ENCODE measurements at places on chromosomes 1 and 21.
A peak's percentile ranks its signal among the peaks of the same experiment; 100 is the strongest.

DNA sequence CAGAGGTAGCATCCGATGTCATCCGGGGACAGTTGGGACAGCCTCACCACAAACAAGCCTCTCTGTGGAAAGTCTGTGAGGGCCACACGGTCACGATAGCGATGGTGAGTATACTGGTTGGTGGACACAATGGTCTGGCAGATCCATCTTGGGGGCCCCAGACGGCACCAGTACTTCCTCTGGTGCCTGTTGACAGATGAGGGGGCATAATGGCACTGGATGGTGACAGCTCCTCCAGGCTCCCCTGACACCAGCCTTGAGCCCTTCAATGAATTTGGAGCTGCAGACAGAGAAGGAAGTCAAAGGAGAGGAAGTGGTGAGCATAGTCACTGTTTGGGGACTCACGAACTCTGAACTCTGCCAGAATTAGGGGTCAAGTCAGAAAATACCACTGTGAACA is 8.0 kb downstream of the FCAMR start:
- no peak for DNase-seq

DNA sequence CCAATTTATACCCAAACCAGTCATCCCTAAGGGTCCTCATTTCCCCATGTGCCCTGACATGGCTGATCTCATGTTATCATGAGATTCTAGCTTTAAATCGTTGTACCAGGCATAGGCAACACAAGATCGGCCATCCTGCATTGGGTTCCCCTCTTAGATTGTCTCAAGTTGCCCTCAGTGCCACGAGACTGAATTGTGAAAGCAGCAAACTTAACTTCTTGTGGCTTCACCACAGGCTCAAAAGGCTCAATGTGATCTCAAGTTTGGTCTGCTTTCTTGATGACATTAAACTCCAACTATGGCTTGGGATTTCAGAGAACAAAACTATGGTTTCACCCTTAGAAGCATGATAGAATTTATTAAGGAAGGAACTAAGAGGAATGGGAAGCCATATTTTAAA is 168.5 kb upstream of the SYT6 start:
- no peak for DNase-seq

DNA sequence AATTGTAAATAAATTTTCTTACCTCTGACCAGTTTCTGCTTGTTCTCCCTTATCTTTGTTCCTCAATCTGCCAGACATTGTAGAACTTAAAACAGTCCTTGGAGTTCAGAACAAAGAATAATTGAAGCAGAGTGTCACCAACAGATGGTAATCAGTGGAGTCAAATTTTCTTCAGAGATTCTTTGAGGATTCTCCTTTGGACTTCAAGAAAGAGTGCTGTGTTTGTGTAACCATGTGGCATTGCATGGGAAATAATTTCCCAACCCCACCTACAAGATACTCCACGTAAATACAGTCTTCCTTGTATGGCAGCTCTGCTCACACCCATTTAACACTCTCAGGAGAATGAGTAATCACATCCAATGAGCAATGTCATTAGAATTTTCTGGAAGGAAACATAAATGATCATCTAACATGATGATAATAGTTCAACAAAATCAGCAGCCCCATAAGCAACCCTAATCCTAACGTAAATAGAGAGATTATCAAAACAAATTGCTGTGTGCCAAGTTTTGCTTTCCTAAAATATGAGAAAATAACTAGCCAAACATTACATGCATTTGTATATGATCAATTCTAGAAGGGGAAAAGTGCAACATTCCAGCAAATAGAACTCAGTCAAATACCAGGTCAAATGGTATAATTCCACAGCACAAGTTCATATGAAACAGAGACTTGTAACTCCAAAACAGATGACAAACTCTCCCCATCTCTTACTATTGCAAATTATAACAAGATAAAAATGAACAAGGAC is 6.9 kb upstream of the DENND1B start:
- DNase-seq, result no peak

DNA sequence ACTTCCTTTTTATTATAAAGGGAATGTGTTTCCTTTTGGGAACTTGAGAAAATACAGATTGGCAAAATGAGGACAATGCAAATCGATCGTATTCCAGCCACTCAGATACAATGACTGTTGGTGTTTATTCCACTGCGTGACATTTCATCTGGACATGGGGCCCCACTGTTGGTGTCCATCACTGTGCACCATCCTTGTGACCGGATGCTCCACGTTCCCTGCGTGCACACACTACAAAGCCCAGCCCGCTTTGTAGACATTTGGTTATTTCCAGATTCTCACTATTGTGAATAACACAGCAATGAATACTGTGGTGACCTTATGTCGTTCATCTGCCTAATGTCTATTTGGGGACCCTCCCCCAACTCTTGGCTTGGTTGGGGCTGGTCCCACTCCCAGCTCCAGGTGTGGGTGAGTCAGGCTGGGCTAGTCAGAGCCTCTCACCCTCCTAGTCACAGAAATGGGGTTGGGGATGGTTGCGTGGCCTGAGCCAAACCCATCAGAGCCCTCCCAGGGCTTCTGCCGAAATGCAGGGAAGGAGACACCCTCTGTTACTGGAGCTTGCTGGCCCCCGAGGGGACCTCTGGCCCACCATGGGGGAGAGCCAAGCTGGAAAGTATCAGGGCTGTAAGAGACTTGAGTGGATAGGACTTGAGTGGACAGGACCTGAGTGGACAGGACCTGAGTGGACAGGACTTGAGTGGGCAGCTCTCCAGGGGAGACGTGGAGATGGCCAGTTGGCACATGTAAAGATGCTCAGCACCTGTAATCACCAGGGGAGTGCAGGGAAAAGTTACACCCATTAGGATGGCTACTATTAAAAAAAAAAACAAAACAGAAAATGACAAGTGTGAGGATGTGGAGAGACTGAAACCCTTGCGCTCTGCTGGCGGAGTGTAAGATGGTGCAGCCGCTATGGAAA is 57.1 kb upstream of the ADARB1 start:
- no peak for DNase-seq

DNA sequence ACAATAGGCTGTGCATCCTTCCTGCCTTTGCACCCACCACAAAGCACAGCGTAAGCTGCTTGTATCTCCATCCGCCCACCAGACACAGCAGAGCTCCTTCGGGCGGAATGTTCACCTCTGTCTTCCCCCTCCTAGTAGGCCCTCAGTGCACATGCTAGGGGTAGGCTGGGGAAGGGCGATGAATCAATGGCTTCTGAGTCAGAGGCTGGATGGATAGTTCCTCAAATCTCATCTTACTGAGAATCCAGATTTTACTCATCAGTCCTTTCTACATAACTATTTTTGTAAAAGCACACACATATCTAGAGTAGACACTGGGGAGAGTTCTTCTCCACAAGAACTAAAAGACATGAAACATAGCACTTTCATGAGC is 73.8 kb downstream of the BCAR3 start:
- no peak for DNase-seq

DNA sequence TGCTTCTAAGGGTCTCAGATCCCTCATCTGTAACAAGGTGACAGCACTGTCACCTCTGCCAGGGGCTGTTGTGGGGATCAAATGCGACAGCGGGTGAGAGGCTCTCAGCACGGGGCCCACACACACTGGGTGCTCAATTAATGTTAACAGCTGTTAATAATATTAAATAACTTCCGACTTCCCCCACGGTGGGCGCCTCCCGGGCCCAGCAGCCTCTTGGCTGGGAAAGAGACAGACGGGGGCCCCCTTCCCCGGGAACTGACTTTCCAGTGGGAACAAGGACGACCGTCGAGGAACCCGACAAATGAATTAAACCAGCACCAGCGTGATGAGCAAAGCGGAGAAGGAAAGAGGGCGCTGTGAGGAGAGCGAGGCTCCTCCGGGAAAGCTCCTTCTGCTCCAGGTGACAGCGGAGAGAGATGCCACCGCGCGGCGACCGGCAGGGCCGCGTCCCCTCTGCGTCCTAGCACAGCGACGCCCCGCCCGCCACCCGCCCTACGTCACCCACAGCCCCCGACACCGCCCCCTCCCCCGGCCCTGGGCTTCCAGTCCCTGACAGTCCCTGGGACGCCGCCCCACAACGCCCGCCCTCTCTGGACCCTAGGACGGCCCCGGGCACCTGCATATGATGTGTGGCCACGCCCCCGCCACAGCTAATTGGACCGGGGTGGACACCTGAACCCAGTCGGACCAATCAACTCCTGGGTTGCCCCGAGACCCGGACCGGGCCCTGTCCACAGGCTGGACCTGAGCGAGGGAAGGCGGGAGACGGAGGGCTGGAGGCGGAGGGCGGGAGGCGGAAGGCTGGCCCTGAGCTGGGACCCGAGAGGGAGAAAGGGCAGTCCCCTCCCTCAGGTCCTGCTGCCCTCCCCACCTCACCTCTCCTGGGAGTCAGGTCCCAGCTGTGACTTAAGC is 38.2 kb downstream of the MATN1 start:
- peak; percentile 79 for DNase-seq

GRCh38 chr1:29338908-29339575 is 102.7 kb downstream of the PTPRU start:
- DNase-seq, result no peak

GRCh38 chr1:219564109-219564508 is 48.8 kb downstream of the ZC3H11B start:
- no peak for DNase-seq

GRCh38 chr1:115781343-115781742 is 12.8 kb upstream of the CASQ2 start:
- DNase-seq, result no peak

- DNase-seq, result no peak
These were observed 12.4 kb upstream of the GPR61 start for GRCh38 chr1:109527098-109527811.

- DNase-seq, result no peak
These were observed 62.9 kb upstream of the CNTN2 start for GRCh38 chr1:204979891-204980649.

- no peak for DNase-seq
These were observed 439.5 kb downstream of the PLPP3 start for GRCh38 chr1:56139836-56140235.

GRCh38 chr1:213409971-213410370 is 358.9 kb downstream of the RPS6KC1 start:
- DNase-seq, result no peak

GRCh38 chr1:204544321-204544720 is 28.1 kb downstream of the MDM4 start:
- no peak for DNase-seq

- DNase-seq, result no peak
These were observed 59.7 kb upstream of the CLDN14 start for GRCh38 chr21:36539434-36540150.

GRCh38 chr21:42350318-42350910 is 380 bp downstream of the TFF2 start:
- no peak for DNase-seq

GRCh38 chr1:61156576-61157467 is 74.5 kb downstream of the NFIA start:
- no peak for DNase-seq

DNA sequence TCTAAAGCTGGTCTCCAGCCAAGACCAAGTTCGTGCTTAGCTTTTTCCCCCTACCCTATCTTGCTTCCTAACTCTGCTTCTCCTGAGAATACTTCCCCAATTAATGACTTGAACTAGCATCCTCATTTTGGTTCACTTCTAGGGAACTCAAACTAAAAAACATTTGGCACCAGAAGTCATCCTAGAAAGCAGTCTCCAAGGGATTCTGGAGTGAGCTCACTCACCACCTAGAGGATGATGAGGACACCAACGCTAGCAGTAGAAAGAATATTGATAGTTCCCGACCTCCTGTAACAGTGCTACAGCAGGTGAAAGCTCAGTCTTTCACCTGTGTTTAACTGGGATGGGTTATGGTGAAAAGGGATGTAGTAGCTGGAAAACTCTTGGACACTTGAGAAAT is 4.7 kb upstream of the PSMB2 start:
- no peak for DNase-seq

GRCh38 chr21:29365661-29366265 is 67.0 kb downstream of the BACH1 start:
- no peak for DNase-seq

DNA sequence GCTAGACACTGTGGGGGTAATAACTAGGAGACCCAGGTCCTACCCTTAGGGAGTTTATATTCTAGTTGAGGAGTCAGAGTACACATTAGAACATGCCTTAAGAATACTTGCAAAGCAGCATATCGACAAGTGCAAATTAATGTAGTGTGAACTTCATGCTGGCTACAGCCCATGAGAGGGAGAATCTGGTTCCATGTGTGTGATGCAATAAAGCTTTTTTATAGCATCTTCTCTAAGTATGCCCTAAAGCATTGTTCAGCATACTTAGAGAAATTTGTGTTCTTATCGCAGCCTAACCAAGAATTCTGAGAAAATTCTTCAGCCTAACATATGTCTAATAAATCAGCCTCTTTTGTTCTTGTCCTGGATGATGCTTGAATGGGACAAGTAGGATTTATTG is 95.5 kb downstream of the SDCCAG8 start:
- DNase-seq, result no peak

- no peak for DNase-seq
These were observed 90.7 kb downstream of the ARHGEF10L start for GRCh38 chr1:17630048-17630830.

DNA sequence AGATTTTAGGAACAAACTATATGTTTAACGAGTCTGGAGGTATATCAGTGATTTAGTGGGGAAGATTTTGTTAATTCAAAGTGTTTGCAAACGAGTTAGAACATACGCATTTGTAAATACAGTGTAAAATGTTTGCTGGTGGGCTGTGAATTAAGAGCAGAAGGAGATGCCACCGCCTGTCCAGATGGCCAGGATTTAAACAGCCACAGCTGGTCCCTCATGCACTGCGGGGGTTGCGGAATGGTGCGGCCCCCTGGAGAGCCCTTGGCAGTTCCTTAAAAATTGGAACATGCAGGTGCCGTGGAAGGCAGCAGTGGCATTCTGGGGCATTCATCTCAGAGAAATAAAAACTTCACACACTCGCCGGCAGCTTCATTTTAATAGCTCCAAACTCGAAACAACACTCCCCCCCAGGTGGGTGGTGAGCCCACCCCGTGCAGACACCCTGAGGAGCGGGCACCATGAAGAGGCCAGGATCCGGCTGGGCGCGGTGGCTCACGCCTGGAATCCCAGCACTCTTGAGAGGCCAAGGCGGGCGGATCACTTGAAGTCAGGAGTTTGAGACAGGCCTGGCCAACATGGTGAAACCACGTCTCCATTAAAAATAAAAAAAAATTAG is 3.5 kb upstream of the C1orf159 start:
- DNase-seq, result no peak

DNA sequence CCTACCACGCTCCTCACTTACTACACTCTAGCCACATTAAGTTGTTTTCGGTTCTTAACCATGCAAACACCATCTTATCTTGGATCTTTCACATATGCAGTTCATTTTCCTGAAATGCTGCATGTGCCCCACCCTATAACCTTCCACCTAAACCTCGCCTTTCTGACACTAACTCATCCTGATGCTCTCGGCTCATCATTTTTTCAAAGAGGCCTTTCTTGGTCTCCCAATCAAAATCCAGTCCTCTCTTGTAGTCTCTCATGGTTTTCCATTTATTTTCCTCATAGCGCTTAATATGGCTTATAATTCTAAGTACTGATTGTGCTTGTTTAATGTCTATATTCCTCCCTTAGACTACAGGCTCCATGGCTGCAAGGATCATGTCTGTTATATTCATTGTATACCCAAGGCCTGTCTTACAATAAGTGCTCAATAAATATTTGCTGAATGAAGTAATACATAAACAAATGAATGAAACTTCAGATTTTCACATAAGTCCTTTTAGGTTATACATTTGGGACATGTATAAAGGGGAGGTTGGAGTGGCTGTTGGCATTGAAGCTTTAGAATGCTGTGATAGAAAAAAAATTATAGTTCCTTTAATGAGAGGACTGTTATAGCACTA is 79.2 kb upstream of the CDC42BPA start:
- DNase-seq, result no peak

Measured in prostate gland (tissue), 2 donors.